ENCODE measurements at places on chromosomes 2 and 18.

GRCh38 chr2:3280683-3281520 is 96.7 kb downstream of the EIPR1 start:
- no peak for DNase-seq

- no peak for DNase-seq
These were observed 40.7 kb upstream of the APCDD1 start for GRCh38 chr18:10413722-10414121.

DNA sequence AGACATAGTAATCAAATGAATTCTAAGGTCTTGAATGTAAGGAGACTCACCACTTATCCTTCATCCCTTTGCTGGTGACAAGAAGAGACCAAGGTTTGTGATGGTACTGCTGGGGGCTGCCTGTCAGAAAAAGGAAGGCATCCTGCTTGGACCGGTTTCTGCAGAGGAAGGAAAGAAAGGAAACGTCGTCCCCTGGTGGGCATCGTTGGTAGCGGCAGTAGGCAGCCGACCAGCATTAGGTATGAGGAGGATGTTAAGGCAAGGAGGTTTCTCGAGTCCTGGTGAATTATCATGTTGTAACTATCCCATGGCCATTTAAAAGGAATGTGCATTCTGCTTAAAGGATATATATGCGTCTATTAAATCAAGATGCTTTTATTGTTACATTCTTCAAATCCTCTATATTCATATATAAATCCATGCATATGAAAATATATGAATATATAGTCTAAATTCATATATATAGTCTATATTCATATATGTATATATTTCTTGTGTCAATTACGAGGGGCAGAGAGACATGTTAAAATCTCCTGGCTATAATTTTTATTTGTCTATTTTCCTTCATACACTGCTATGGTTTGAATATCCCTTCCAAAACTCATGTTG is 94.4 kb upstream of the TGFA start:
- no peak for DNase-seq

DNA sequence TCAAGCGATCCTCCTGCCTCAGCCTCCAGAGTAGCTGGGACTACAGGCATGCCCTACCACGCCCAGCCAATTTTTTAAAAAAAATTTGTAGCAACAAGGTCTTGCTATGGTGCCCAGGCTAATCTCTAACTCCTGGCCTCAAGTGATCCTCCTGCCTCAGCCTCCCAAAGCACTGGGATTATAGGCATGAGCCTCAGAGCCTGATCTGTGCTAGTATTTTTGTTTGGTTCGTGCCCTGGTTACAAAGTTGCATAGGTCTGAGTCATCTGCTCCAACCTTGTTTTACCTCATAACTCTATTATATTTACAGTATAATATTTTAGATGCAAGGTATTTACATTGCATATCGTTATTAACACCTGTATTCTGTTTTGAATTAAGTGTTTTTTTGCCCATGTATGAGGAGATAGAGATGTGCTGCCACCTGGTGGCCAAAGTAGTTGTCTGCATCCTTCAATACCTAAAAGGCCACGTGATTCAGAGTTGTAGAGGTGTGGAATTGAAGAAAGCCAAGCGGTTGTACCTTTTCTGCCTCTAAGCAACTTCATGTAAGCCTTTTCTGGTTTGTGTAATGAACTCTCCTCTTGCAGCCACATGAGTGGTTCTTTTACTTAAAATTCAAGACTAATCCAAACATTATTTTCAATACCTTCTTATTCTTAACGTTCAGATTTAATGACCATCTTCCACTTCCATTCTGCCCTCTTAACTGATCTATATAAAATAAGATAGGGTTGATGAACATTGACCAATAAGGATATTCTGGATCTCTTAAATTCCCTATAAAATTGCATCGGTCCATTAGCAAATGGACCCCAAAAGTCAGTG is 19.9 kb upstream of the CABYR start:
- no peak for DNase-seq

DNA sequence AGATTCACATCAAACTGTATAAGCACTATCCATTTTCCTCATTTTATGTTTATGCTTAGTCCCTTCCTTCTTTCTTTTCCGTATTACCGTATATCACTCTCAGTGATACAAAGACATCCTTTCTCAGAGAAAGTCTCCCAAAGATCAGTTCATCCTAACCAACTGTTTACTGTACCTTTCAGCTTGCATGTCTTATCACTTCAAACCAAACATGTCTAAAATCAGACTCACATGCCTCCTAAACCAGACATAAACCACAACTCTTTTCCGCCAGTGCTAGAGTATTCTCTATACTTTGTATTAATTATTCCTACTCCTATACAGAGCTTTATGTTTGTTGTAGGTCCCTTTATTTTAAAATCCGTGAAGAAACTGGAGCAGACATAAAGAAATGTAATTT is 41.5 kb downstream of the KCMF1 start:
- no peak for DNase-seq

- no peak for DNase-seq
These were observed 143.8 kb upstream of the THUMPD2 start for GRCh38 chr2:39922679-39923405.

DNA sequence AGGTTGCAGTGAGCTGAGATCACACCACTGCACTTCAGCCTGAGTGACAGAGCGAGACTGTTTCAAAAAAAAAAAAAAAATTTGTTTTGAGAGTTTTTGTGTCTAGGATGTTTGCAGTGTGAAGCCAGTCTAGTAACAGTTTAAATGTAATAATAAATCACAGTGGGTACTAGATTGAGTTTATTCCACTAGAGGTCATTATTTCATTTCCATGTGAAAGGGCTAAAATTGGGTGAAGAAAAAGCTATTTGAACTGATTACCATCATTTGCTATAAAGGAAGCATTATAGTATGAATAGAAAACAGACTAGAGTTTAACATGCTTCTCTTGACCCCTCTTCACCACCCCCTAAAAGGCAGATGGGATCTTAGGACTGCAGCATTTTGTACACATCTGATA is 20.3 kb downstream of the SNRPD1 start:
- no peak for DNase-seq

- DNase-seq: no peak
These were observed 826.8 kb downstream of the TRIB2 start for GRCh38 chr2:13543550-13543949.

- no peak for DNase-seq
These were observed 383.6 kb downstream of the PIK3C3 start for GRCh38 chr18:42338683-42339082.

DNA sequence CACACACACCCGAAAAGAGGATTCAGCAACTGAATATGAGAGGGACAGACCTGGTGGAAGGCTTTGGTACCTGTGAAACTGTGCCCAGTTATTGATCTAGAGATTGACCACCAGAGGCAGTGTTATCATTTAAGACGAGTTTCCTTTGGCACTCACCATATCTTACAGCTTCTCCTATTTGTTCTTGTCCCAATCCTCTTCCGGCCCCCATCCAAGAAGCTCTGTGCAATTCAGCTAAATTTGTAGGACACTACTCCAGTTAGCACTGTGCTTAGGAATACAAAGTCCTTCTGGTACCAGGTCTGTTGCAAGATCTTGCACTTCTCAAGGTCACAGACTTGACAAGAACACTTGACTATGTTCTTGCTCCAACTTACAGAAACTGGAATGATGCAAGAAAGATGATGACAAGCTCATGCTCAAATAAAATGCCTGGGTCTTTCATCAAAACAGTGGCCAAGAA is 177.7 kb downstream of the TMEM247 start:
- no peak for DNase-seq
